ENCODE measurements at places on chromosomes 7 and 10.

- DNase-seq: no peak
Measured at GRCh38 chr10:113153493-113154102, 203.6 kb downstream of the TCF7L2 start.

GRCh38 chr10:23065181-23065948 is 30.0 kb upstream of the MSRB2 start:
- DNase-seq: no peak

DNA sequence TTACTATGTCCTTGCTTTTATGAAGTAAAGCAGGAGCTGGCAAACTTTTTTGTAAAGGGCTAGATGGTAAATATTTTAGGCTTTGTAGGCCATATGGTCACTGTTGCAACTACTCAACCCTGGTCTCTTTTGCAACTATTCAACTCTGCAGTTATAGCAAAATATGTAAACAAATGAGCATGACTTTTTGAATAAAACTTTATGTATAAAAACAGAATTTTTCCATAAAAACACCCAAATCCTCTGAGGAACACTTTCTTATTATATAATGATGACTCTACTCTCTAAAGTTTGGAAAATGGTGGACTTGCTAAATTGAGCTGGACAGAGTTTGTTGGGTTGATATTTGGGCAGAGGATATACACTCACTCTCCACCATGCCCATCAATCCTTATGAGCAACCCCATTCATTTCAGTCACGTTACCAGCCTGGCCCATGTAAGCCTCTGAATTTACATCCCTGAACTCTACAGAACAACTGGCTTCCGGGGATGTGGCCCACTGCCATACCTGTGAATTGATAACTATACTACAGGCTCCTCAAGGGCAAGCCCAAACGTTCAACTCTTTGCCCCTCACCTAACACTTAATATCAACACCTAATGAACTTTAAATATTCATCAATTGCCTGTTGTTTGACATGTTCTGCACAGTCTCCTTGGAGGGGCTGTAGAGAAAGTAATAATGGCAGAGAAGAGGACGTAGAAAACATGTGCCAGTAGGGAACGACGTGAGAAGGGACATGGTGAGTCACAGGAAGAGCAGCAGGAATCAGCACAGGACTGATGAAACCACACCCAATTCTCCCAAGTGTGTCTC is 37.6 kb downstream of the SGMS1 start:
- DNase-seq: no peak

GRCh38 chr7:116455009-116455408 is 44.5 kb upstream of the CAV2 start:
- no peak for DNase-seq

GRCh38 chr7:64916-65341 is 127.4 kb upstream of the FAM20C start:
- DNase-seq: no peak

GRCh38 chr7:55571511-55572377 is 558 bp downstream of the VOPP1 start:
- DNase-seq: no peak

Measured in NCI-H1417 treated with DMSO at 0.1 percent for 48 hours (cell line).